Foreskin fibroblast (primary cell): ENCODE measurements at places on chromosomes 1 and 21.
A peak's percentile ranks its signal among the peaks of the same experiment; 100 is the strongest.

DNA sequence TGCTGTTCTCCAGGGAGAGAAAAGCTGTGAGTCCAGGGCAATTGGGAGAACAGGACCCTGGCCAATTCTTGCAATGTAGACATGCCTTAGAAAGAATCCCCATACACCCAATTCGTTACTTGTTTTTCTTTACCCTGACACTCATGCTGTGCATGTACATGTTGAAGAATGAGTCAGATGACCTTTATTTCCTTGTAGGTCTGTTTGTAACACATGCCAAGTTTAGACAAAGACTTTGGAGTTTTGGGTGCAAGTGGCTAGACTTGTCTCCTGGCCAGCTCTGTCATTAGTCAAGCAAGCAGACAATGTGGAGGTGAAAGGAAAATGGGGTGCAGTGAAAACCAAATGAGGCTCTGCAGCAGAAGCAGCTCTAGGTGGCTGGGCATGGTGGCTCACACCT, 38.1 kb downstream of the GNPAT start:
- peak; percentile 11 for DNase-seq

DNA sequence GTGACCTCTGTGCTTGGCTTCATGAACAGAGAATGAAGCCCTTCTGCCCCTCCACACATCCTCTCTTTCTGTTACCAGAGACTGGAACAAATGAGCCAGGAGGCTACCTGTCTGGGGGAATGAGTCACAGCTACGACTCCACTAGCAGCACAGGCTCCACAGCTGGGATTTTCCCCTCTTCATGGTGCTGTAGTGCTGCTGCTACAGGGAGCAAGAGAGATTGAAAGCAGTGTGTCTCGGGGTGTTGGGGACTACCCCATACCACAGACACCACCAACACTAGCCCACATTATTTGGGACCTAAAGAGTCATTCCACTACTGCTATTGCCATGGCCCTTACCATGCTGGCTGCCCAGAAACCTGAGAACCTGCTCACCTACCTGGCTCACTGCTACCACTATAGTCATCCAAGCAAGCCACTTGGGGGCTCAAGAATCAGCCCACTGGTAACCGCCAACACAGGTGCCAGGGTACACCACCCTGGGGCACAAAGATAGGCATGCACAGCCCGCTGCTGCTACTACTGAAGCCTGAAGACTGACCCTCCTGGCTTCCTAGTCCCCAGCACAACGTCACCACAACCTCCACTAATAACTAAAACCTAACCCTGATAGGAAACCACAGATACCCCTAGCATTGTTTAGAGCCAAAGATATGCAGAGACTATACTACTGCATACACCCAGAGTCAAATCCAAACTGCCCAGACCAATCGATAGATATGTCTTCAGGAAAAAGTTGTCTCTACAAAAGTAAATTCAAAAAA, 17.7 kb downstream of the CD1E start:
- DNase-seq, result no peak

- DNase-seq, result no peak
Observed at GRCh38 chr1:58734630-58735029, 34.8 kb upstream of the MYSM1 start.

GRCh38 chr1:167294528-167294927, 73.8 kb downstream of the POU2F1 start:
- DNase-seq, result no peak

- no peak for DNase-seq
Observed at GRCh38 chr1:198677871-198678270, 39.0 kb downstream of the PTPRC start.

- DNase-seq, result no peak
Observed at GRCh38 chr1:201316556-201316955, 33.2 kb downstream of the PKP1 start.

DNA sequence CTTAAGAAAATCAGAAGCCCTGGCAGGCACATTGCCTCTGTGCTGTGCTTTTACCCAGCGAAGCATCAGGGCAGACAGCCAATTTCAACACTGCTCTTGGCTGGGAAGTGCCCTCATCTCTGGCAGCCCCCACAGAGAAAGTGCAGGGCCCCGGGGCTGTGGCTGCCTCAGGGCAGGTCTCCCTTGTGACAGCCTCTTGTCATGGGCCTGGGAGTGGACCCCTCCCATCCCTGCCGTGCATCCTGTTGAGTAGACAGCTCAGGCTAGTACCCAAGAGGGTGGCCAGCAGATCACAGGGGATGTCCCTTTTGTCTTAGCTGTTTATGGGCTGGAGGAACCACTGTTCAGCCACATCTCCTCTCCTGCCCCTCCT, 23.3 kb downstream of the TTC34 start:
- DNase-seq, result no peak

DNA sequence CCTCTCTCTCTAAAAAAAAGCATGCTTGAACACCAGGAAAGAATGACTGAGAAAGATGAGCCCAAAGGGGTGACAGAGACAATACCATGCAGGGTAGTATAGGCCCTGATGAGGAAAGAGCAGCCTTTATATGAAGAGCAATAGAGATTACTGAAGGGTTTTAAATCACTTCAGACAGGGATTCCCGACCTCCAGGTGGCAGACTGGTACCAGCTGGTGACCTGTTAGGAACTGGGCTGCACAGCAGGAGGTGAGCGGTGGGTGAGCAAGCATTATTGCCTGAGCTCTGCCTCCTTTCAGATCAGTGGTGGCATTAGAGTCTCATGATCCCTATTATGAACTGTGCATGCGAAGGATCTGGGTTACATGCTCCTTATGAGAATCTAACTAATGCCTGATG, 30.8 kb upstream of the GTF2B start:
- DNase-seq, result no peak

- DNase-seq, result peak; percentile 96
Observed at GRCh38 chr1:227759341-227760300, 24.4 kb downstream of the SNAP47 start.
